ENCODE measurements at places on chromosomes 2 and 18.

GRCh38 chr2:163610817-163611556 lies 124.8 kb downstream of the FIGN start:
- no peak for DNase-seq

- no peak for DNase-seq
Observed at GRCh38 chr2:74290066-74290465, 53.1 kb downstream of the SLC4A5 start.

- DNase-seq: peak; percentile 88
Observed at GRCh38 chr18:70205421-70206397, at the start of gene RTTN. TSS of gene RTTN (minus strand) at chr18:70205687. CDS start at chr18:70205658, 29 bp downstream.

- no peak for DNase-seq
Observed at GRCh38 chr2:225930687-225931086, 531.2 kb downstream of the NYAP2 start.

DNA sequence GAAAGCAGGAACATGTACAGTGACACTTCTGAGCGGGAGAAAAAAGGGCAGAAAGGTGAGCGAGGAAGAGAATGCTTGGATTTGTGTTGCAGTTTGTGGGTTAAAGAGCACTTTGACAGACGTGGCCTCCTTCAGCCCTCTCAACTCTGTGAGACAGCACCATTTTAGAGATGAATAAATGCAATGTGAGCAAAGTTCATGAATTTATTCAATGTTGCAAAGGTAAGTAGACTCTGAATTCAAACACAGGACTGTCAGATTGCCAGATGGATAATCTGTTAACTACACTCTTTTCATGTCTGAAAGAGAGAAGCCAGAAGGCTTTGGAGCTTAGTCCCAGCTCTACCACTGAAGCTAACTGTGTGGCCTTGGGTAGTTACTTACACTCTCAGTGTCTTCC lies 47.7 kb downstream of the BOD1L2 start:
- no peak for DNase-seq

DNA sequence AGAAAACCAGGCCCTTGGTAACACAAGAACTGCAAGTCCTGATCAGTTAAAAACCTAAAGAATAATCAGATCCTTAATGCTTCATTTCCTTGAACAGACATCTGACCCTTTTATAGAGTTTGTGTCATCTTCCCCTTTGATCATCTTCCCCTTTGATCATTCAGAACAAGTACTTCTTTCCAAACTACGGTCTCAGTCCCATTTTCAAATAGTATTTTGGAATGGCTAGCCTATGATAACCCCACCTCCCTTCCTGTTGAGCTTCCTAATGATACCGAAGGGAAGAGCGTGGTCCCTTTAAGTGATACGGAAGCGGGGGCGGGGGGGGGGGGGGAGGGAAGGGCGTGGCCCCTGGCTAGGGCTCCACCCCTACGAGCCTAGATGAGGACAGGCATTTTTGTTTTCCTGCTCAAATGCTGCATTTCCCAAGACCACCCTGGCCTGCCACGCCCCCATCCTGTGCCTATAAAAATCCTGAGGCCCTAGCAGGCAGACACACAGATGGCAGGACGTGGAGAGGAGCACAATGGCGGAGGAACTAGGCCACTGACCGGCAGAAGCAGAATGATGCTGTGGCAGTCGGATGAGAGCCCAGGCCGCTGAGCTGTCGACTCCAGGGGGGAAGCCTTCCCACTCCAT lies 24.1 kb upstream of the CHRNA1 start:
- no peak for DNase-seq

GRCh38 chr2:107412981-107413380 lies 413.7 kb upstream of the RGPD4 start:
- DNase-seq: no peak

GRCh38 chr2:75607988-75608683 lies 38.4 kb upstream of the MRPL19 start:
- DNase-seq: no peak

DNA sequence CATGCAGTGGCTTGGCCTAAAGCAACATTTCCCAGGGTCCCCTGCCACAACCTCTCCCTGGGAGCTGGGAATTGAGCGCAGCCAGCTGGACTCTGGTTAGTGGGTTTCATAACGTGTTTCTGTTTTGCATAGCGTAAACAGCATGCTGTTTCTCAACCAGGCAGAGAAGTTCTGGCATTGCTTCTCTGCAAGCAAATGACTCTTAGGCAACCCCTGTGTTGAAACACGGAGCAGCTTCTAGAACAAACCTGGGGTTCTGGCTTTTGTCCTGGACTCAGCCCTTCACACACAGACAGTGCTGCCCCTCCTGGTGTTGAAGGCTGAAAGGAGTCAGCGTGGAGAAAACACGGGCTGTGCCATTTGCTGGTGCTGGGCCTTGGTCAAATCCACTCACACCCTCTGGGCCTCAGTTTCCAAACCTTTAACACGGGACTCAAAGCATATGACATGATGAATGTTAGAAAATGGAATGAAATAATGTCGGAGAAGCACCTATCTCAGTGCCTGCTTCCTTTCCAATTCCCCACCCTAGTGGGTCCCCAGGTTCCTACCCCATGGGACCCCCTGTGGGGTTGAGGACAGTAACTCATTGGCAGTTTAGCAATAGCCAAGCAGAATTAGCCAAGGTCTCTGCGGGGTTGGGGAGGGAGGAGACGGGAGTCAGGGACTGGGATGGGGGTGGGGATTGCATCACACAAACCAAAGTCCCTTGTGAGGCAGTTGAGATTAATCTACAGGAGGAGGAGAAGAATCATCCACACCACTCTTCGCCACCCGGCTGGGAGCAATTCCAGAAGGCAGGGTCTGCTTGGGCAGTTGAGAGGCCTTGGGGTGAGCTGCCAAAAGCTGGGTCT lies 30.2 kb upstream of the IL1R2 start:
- DNase-seq: peak; percentile 97

- DNase-seq: no peak
Observed at GRCh38 chr2:111118481-111118980, 2.2 kb upstream of the BCL2L11 start.

DNA sequence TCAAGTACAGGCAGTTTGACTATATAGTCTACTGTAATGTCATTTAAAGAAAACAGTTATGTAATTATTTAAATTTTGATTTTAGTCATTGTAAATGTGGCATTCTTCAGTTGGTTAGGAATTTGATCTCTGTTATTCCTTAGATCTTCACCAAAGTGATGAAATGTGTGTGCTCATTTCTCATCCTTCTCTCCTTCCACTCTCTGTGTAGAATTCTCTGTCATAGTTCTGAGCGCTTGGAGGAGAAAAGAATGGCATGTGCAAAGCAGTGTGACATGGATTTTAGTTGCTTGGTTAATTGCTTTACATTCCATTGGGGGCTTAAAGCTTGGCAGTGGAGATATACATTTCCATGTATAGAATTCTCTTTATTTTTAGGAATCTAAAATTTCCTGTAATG lies 14.8 kb downstream of the PIK3C3 start:
- no peak for DNase-seq

DNA sequence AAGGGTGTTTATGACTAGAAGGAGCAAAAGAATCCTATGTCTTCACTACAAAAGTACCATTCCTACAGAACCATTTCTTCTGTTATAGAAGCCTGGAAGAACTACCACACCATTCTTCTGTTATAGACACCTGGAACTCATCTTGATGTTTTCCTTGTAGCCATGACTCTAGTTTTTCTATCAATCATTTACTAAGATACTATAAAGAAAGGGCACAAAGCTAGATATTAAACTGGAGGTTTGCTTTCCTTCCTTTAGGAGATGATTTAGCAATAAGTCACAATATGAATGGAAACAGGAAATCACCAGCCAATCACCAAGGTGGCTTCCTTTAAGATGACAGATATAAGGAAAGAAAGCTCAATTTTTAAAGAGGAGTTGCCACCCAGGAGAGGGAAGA lies 100.3 kb upstream of the NEUROD1 start:
- no peak for DNase-seq

DNA sequence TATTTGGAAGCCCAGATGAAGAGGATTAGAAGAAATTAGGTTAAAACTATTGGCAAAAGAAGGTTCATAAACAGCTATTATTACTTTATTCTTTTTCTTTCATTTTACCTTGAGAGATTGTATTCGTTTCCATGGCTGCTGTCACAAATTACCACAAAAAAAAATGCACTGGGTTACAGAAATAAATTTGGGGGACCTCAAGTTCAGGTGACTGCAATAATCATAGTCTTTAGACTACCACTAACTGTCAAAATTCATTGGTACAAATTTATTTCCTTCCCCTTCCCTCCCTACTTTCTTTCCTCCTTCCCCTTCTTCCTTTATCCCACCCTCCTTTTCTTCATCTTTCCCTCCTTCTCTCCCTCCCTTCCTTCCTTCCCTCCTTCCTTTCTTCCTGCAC lies 217.8 kb upstream of the PIK3C3 start:
- no peak for DNase-seq

DNA sequence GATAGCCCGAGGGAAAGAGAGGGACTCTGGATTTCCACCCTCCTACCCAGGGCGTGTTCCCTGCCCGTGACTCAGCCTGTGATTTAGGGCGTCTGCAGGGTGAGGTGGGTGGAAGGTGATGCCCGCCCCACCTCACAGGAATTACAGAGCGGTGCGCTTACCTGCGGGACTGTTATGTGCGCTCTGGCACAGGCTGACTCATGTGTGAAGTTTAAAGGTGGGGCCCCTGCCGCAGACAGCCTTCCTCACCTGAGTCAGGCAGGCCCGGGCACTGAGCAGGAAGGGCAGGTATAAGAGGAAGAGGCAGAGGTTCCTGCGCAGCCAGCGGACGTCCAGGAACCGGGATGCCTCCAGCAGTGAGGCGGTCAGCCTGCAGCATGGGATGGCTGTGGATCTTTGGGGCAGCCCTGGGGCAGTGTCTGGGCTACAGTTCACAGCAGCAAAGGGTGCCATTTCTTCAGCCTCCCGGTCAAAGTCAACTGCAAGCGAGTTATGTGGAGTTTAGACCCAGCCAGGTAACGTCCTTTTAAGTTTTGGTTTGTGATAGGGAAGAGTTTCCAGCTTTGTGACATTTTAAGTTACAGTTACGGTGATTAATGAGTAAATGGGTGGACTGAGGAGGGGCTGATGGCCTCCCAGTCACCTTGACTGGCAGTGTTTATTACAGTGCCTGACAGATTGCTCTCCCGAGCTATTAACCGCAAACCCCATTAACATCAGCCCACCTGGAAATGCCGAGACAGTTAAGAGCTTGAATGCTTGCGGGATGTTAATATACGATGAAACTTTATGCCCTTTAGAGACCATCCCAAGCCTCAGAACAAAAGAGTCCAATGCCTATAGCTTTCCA lies 141.6 kb upstream of the TTC39C start:
- no peak for DNase-seq

- DNase-seq: no peak
Observed at GRCh38 chr18:23243178-23243577, 107.9 kb downstream of the CABLES1 start.

- no peak for DNase-seq
Observed at GRCh38 chr18:11807233-11807632, 44.0 kb upstream of the CHMP1B start.

GRCh38 chr18:50839996-50840395 lies 20.2 kb upstream of the MRO start:
- DNase-seq: no peak

GRCh38 chr2:128654408-128654807 lies 335.7 kb upstream of the HS6ST1 start:
- no peak for DNase-seq

GRCh38 chr18:2680216-2680792 lies 24.8 kb downstream of the SMCHD1 start:
- no peak for DNase-seq

- no peak for DNase-seq
Observed at GRCh38 chr2:238061315-238062202, 758 bp downstream of the SCLY start.

DNA sequence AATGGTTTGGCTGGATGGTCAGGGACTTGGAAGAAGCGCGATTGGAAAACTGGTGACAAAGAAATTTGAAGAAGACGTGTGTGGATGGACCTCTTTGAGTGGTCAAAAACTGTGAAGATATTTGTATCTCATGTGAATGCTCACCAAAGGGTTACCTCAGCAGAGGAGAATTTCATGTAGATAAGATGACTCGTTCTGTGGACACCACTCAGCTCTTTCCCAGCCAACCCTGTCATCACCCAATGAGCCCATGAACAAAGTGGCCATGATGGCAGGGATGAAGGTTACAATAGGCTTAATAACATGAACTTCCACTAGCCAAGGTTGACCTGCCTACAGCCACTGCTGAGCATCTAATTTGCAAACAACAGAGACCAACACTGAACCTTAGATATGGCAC lies 248.3 kb downstream of the KCNE4 start:
- DNase-seq: no peak

- DNase-seq: no peak
Observed at GRCh38 chr2:29440921-29441623, 325.9 kb downstream of the CLIP4 start.

DNA sequence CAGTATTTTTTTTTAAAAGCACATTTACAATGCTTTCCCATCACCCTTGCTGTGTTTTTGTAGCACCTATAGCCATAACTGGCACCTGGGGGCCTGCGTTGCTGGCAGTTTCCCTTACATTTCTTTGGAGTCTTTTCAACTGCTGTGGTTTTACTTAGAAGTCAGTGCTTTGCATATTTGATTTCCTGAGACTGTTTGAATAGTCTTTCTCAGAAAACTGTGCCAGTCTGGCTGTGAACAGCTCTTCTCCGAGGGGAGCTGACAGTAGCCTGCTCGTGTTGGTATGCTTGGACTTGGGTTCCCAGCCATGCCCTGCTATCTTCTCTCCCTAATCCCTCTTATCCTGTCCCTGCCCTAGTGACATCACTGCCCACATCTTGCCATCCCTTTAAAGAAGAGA lies 81.5 kb downstream of the DPP4 start:
- DNase-seq: no peak

GRCh38 chr2:218622606-218623365 lies 15.1 kb downstream of the PLCD4 start:
- no peak for DNase-seq

GRCh38 chr2:21294446-21294845 lies 170.7 kb downstream of the TDRD15 start:
- no peak for DNase-seq

- no peak for DNase-seq
Observed at GRCh38 chr2:191023235-191023679, 9.3 kb upstream of the STAT1 start.

DNA sequence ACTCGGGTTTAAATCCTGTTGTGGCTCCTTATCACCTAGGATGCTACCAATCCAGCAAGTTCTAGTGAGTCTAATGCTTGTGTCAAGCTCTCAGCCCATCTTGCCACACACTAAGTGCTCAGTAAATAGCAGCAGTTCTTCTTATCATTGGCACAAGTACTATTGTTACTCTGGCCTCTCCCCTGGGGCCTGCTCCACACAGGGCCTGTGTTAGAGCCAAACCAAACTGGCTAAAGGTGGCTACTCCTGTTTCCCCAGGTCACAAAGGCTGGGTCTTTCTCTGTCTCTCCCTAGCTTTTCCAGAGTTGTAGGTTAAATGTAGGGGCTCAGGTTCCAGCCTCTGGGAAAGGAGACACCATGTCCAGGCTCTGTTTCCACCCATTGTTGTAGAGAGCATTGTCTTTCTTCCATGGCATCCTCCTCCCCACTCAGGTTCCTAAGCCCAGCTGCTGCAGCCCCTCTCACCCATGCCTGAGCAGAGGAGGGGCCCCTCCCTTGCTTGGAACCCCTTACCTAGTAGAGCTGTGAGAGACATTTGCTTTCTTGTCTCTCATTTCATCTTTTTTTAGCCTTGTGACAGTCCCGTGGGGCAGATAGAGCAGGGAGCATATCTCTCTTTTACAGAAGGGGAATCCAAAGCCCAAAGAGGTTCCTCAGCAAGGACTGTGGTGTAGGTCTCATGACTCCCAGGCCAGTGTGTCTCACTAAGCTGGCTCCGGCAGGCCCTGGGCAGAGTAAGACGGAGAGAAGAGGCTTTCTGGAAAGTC lies 56.4 kb upstream of the OTOF start:
- DNase-seq: no peak
